GF-D8 (cell line): ENCODE measurements at places on chromosomes 6 and 20.

DNA sequence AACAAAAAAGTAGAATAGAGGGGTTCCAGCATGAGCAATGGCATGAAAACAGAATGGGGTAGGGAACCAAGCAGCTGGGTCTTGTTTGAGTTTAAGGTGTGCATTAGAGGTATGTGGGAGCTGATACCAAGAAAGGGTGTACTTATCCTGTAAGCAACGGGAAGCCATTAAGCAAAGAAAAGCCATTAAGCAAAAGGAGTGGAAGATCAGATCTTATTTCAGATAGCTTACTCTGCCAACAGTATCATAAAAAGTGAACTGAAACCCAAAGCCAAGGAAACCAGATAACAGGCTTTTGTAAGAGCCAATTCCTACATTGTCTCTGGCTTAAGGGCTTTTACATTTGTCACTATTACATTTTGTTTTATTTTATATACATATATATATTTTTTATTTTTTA lies 21.3 kb upstream of the BEND6 start:
- peak; percentile 61 for DNase-seq

GRCh38 chr20:63432577-63433325 lies 39.7 kb downstream of the KCNQ2 start:
- no peak for DNase-seq

DNA sequence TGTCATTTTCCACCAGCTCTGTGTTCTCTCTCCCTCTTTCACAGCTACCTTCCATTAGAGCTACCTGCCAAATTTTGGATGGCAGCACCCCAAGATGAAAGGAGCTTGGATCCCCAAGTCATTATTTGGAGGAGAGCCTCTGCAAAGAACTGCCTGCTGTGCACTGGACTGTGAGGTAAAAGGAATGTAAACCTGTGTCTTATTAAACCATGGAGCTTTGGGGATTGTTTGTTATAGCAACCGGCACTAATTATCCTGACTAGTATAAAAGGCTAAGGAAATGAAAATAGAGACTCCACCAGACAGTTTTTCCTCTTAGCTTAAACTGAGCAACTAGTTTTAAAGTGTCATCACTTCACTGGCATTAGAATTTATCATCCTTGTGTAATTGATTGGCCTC lies 191.6 kb upstream of the DTNBP1 start:
- no peak for DNase-seq

GRCh38 chr6:143804835-143805239 lies 38.3 kb upstream of the LTV1 start:
- DNase-seq: no peak

DNA sequence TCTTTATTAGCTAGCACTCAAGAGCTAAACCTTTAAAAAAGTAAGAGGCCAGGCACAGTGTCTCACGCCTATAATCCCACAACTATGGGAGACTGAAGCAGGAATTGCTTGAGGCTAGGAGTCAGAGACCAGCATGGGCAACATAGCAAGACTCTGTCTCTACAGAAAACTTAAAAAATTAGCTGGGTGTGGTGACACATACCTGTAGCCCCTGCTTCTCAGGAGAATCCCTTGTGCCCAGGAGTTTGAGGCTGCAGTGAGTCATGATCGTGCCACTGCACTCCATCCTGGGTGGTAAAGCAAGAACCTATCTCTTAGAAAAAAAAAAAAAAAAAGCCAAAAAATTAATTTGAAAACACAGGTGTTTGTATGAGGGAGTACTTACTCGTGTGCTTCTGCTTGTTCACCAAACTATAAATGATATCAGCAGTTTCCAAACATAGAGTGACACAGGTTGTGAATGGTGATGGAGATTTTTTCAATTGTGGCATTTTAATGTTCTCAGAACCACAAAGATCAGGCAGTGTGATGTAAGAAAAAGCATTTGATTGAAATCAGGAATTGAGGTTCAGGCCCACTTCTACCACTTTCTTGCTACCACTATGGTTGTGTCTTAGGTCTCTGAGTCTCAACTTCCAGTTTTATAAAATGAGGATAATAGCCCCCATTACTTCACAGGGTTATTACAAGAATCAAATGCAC lies 104.9 kb downstream of the FOXO3 start:
- DNase-seq: no peak

GRCh38 chr6:33367009-33367714 lies 24.5 kb upstream of the KIFC1 start:
- no peak for DNase-seq

GRCh38 chr20:36808317-36809257 lies 35.0 kb upstream of the DSN1 start:
- DNase-seq: no peak

GRCh38 chr6:9405369-9405768 lies 970.0 kb upstream of the SLC35B3 start:
- no peak for DNase-seq

GRCh38 chr6:109240370-109241084 lies 141.7 kb downstream of the CD164 start:
- DNase-seq: peak; percentile 43

GRCh38 chr6:17580518-17581048 lies 19.5 kb upstream of the FAM8A1 start:
- no peak for DNase-seq

DNA sequence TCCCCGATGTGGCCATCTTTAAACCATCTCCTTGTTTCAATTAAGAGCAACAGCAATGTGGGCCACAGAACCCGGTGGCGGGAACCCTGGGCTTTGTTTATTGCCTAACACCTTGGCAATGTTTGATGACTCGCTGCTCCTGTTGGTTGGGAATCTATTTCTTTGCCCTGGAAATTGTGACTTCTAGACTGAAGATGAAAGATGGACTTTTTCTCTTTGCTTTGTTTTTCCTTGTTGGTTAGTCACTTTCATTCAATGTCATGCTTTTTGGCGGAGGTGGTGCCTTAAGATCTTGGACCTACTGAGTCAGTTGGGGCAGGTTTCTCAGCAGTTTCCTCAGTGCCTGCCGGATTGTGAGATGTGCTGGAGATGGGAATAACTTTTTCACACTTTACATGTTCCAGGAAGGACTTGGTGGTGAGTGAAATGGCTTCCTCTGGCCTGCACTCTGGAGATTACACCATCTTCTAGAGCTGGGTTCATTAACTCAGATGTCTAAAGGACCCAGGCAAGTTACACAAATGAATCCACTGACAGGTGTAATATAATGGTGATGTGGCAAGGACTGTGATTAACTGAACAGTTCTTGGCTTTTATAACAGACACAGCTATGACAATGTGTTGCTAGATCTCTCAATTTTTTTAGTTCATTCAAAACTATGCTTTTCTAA lies 56.3 kb downstream of the TSHZ2 start:
- no peak for DNase-seq

DNA sequence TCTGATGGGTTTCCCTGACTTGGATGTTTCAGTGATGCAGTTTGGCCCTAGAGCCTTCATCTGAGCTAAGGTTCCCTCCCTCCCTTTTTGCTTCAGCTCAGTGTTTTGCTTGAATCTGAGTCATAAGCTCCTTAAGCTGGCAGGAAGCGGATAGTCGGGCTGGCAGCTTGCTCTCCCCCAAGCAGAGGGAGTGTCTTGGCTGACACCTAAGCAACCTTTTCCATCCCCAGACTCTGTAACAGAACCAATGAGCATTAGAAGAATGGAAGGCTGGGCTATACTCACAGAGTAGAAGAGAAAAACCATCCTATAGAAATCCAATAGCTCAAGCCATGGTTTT lies 98.3 kb downstream of the HAO1 start:
- no peak for DNase-seq

- DNase-seq: no peak
Observed at GRCh38 chr6:4352322-4352669, 216.9 kb upstream of the ECI2 start.

DNA sequence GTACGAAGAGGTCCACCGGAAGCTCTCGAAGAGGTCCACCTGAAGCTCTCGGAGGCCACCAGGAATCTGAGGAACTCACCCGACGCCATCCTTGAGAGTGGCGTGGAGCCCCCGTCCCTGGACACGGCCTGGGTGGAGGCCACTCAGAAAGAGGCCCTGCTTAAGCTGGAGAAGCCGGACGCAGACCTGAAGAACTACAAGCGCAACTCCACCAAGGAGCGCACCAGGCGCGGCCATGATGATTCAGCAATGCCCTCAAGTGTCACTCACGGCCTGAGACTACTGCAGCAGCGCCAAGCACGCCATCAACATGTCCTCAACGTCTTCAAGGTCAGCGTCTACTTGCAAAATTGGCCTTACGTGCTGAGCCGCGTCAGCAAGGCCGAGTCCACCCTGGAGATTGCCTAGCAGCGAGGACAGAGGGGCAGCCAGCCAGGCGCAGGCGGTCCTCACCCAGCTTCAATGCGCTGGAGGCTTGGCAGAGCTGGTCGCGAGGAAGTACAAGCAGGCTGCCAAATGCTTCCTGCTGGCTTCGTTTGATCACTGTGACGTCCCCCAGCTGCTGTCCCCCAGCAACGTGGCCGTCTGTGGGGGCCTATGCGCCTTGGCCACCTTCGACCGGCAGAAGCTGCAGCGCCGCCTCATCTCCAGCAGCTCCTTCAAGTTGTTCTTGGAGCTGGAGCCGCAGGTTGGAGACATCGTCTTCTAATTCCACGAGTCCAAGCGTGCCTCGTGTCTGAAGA lies 7.7 kb upstream of the GJA10 start:
- DNase-seq: no peak

- no peak for DNase-seq
Observed at GRCh38 chr6:17583811-17584210, 16.3 kb upstream of the FAM8A1 start.

- no peak for DNase-seq
Observed at GRCh38 chr6:145261758-145262157, 473.6 kb downstream of the EPM2A start.

DNA sequence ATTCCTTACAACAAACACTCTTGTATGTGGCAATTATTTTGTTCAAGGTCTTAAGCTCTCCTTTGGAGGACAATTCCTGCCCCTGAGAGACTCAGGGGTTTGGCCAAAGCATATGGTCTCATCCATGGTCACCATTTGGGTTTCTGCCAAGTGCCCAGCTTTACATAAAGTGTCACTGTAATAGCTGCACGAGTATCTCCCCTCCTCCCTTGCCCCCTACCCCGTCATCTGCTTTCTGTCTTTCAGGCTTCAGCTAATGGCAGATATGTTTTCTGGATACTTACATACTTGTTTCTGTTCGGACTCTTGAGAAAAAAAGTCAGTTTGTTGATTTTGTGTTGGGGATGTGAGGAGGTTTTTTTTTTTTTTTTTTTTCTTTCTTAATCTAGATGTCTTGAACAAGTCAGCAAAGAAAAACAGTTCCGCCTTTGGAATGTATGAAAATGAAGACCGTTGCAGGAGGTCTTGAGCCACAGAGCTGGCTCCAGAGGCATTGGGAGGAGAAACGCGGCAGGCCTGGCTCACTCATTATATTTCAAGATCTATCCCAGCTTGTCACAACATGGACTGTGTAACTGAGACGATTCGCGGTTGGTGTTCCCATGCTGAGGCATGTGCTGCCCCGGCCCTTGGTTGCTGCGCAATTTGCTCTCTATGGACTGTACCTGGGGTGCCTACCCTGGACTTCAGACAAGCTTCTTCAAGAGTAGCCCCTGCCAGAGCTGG lies 32.6 kb upstream of the STX16 start:
- DNase-seq: no peak

- no peak for DNase-seq
Observed at GRCh38 chr20:57678340-57678739, 31.5 kb downstream of the PMEPA1 start.

- no peak for DNase-seq
Observed at GRCh38 chr6:65638047-65638831, 68.8 kb downstream of the EYS start.

- no peak for DNase-seq
Observed at GRCh38 chr6:11491596-11492463, 45.7 kb upstream of the TMEM170B start.

- DNase-seq: no peak
Observed at GRCh38 chr6:11025921-11026635, 18.0 kb downstream of the ELOVL2 start.

GRCh38 chr20:46963758-46964617 lies 69.3 kb downstream of the EYA2 start:
- DNase-seq: no peak

GRCh38 chr6:24951811-24952299 lies 16.1 kb upstream of the RIPOR2 start:
- peak; percentile 95 for DNase-seq

DNA sequence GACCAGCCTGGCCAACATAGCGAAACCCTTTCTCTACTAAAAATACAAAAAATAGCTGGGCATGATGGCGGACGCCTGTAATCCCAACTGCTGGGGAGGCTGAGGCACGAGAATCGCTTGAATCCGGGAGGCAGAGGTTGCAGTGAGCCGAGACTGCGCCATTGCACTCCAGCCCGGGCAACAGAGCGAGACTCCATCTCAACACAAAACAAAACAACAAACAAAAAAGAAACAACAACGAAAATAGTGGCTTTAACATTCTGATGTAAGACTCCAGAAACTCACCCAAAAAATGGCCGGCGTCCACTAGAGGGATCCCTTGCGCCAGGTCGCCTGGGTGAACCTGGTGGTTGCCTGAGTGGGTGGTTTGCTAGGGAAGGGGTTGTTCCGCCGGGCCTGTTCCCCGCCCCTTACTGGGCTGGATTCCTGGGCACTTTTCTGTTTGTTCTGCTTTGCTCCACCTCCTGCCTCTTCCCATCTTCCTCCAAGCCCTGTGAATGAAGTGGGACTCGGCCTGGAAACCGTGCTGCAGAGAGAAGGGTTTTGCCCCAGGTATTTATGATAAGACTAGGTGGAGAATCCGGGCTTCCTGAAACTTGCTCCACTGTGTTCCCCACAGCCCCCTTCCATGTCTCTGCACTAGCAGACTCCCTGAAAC lies 1.5 kb downstream of the PABPC1L start:
- no peak for DNase-seq

DNA sequence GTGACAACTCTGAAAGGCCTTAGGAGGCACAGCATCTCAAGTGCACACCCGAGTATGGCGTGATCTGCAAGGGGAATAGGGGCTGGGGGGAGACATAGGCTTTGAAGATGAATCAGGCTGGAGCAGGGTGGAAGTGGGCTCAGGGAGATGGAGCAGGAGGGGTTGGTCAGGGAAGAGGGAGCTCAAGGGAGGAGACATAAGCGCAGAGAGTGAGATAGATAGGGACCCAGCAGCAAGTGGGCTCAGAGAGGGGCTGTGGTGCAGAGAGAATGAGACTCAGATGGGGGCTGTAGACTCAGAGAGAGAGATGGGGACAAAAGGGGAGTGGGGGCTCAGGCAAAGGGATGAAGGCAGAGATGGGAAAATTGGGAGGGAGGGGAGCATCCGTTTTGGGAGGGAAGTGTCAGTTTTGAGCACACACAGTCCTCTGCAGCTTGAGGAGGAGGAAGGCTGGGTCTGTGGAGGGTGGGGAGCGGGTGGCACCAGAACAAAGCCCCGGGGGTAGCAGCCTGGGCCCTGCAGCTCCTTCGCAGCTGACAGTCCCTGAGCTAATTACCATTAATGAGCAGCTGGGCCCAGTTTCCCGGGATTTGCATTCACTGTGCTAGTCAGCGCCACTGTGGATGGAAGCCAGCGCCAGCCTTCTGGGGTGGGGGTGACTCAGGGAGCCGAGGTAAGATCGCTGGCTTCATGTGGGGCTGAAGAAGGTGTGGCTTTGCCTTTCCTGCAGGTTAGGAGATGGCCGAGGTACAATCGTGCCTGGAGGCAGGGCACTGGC lies 18.7 kb downstream of the SRXN1 start:
- no peak for DNase-seq

- DNase-seq: no peak
Observed at GRCh38 chr6:54717849-54718455, 128.6 kb upstream of the FAM83B start.

- no peak for DNase-seq
Observed at GRCh38 chr6:154931711-154932424, 63.2 kb upstream of the TIAM2 start.

- DNase-seq: no peak
Observed at GRCh38 chr6:131877999-131878789, 70.4 kb downstream of the ENPP1 start.

GRCh38 chr6:57104336-57104735 lies 14.3 kb downstream of the ZNF451 start:
- DNase-seq: no peak
